ENCODE measurements at places on chromosomes 2 and 18. TPM values are rescaled to one million over a fixed set of nuclear protein-coding genes. Genes with fewer than 3 reads are reported as not detected.

The NBAS gene
- 101 TPM for total RNA-seq

The TCF7L1 gene
- total RNA-seq = 8.5 TPM

The EMILIN1 gene
- total RNA-seq = 33.7 TPM

The UGT1A8 gene
- total RNA-seq = not detected

The PLGLB2 gene
- total RNA-seq = 0.65 TPM

The UGT1A5 gene
- total RNA-seq = not detected

The BZW1 gene
- 510 TPM for total RNA-seq

The IL37 gene
- total RNA-seq = not detected

The SLC9A2 gene
- not detected for total RNA-seq

The MYCN gene
- 19.6 TPM for total RNA-seq

The DNAJC5G gene
- 2.7 TPM for total RNA-seq

The OSBPL6 gene
- 5.3 TPM for total RNA-seq

The TMEM200C gene
- total RNA-seq = not detected

The RAB31 gene
- total RNA-seq = 27.2 TPM

The PDE1A gene
- total RNA-seq = 3.0 TPM

The KCNF1 gene
- 1.0 TPM for total RNA-seq

The APOB gene
- 0.09 TPM for total RNA-seq

The NPPC gene
- 0.17 TPM for total RNA-seq

The RESP18 gene
- not detected for total RNA-seq

The BMP10 gene
- total RNA-seq = not detected

The MDH1B gene
- 0.33 TPM for total RNA-seq

The SERTAD2 gene
- total RNA-seq = 9.5 TPM

The RGPD4 gene
- not detected for total RNA-seq

The PSMA8 gene
- not detected for total RNA-seq

The ARPC2 gene
- total RNA-seq = 352 TPM

The IL1RN gene
- not detected for total RNA-seq

The TCF23 gene
- not detected for total RNA-seq

The UBXN2A gene
- total RNA-seq = 13.1 TPM

The M1AP gene
- total RNA-seq = not detected

The LCT gene
- under 0.01 TPM for total RNA-seq

The TUBA4B gene
- total RNA-seq = not detected

The POTEJ gene
- 0.47 TPM for total RNA-seq

The NEURL3 gene
- 0.51 TPM for total RNA-seq

The ANKRD62 gene
- total RNA-seq = not detected

The PSD4 gene
- 0.79 TPM for total RNA-seq

The ACVR2A gene
- 7.5 TPM for total RNA-seq

The STARD6 gene
- not detected for total RNA-seq

The SERPINB4 gene
- not detected for total RNA-seq

The TIMM21 gene
- total RNA-seq = 32.5 TPM

The KIAA2012 gene
- total RNA-seq = not detected

The CCDC141 gene
- total RNA-seq = 1.2 TPM

The LCLAT1 gene
- total RNA-seq = 15.4 TPM

The COPS7B gene
- 16.7 TPM for total RNA-seq

The PLEK gene
- 0.17 TPM for total RNA-seq

The SCTR gene
- total RNA-seq = not detected

The GAD1 gene
- total RNA-seq = not detected

The KATNAL2 gene
- total RNA-seq = 0.51 TPM

The CABYR gene
- 3.1 TPM for total RNA-seq

The KIF5C gene
- total RNA-seq = 0.34 TPM

The POTEC gene
- not detected for total RNA-seq

The SLC19A3 gene
- not detected for total RNA-seq

The CIB4 gene
- total RNA-seq = not detected

The TUBA3E gene
- total RNA-seq = not detected

The KCNIP3 gene
- total RNA-seq = 0.51 TPM

The PLCL1 gene
- 0.51 TPM for total RNA-seq

The FZD7 gene
- total RNA-seq = 0.19 TPM

The PIKFYVE gene
- 36.3 TPM for total RNA-seq

The REG3A gene
- total RNA-seq = not detected
